Stimulated activated CD8-positive, alpha-beta memory T cell treated with anti-CD3 and anti-CD28 coated beads, Interleukin-2, amount 100 ng/mL, for 1 hour (primary cell): ENCODE measurements at places on chromosomes 1 and 21.

GRCh38 chr1:209057901-209058300 is 525.6 kb upstream of the CAMK1G start:
- DNase-seq, result no peak

- DNase-seq, result no peak
Observed at GRCh38 chr1:108075055-108075454, 110.1 kb upstream of the VAV3 start.

GRCh38 chr1:116436611-116436970 is 63.5 kb downstream of the ATP1A1 start:
- DNase-seq, result no peak

DNA sequence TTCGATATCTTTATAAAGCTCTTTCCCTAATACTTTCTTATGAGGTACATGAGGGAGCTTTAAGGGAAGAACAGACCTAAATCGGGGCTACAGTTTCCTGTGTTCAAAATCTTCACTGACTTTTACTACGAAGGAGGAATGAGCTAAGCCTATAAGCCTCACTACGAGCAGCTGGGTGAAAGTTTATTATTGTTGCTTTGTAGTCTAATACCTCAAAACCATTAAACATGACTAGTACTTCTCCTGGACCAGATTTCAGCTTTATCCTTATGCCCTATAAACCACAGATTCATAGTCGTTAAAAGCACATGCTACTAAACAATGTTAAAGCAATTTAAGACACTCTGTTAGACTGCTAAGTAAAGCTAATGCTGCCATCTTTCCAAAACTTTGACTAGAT is 30.2 kb downstream of the NDC1 start:
- no peak for DNase-seq

DNA sequence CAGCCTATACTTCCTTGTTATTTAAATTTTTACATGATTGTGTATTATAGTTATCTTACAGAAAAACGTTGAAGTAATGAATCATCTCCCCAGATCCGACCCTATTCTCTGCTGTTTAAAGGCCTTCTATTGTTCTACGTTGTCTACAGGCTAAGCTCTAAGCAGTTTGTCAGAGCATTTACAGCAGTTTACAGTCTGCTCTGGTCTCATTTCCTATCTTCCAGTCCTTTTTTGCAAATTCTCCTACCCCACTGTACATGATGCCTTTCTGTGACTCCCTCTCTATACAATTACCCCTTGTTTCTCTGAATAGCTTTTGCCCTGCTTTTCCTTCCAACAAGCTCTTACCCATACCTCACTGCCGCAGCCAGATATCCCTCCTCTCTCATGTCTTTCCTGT is 319.2 kb upstream of the FMN2 start:
- DNase-seq, result no peak

DNA sequence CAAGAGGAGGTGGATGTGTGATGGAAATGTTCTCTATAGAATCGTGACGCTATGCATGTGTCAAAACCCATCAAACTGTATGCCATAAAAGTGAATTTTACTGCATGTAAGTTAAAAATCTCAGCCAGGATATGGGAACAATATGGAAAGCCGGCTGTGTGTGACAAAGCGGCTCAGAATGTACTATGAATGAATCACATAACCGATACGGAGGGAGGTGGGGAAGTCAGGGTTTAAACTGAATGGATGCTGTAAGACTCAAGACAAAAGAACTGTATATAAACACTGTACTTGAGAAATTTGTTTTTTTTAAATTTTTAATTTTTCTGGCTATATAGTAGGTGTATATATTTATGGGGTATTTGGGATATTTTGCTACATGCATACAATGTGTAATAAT is 111.6 kb upstream of the PDE4B start:
- DNase-seq, result no peak

GRCh38 chr1:223355699-223356098 is 8.3 kb downstream of the SUSD4 start:
- DNase-seq, result no peak

DNA sequence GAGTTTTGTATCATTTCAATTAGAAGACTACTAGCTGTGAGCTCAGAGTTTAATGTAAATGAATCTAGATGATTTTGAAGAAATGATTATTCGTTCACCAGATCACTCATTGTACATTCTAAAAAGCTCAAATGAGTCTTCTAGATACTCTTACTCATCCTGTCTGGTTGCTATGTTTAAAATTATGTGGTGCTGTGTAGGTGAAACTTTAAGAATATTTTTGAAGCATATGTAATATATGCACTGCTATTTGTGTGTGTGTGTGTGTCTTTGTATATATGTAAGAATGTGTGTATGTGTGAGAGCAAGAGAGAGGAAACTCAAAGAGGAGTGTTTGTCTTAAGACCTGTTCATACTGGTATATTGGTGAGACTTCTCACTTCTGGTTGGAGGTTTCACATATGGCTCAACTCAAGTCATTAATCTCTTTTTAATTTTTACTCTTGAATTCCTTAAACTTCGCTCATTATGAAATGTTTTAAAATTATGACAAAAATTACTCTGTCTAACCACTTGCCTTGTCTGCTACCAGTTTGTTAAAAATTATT is 8.6 kb upstream of the C1orf105 start:
- DNase-seq, result no peak

DNA sequence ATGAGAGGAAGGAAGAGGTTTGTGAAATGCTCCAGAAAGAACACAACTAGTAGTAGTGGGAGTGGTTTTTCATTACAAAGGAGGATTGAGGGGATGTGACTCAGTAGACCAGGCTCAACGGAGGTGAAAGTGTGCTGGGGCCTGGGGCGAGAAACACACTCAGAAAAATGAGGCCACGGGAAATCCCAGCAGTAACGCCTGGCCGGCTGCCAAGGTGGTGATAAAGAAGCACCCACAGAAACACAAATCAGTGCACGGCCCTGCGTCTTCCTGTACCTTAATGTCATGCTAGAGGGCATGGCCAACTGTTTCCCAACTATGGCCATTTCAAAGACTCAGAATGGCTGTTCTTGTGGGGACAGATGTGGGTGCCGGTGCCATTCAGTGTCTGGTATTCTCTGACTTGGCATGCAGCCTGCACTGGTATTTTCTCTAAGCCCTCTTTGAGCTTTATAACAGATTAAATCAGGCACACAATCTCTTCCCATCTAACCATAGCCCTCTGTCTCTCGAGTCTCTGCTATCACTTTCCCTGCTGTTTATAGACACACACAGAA is 38.2 kb downstream of the URB2 start:
- DNase-seq, result peak; percentile 37

DNA sequence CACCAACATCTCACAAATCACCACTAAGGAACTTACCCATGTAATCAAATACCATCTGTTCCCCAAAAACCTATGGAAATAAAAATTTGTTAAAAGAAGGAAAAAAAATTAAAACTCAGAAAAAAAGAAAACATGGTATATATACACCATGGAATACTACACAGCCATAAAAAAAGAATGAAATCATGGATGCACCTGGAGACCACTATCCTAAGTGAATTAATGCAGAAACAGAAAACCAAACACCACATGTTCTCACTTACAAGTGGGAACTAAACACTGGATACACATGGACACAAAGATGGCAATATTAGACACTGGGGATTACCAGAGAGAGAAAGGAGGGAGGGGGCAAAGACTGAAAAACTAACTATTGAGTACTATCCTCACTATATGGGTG is 50.4 kb downstream of the ZSWIM5 start:
- no peak for DNase-seq

- DNase-seq, result no peak
Observed at GRCh38 chr21:42597487-42598158, 55.8 kb upstream of the PDE9A start.

DNA sequence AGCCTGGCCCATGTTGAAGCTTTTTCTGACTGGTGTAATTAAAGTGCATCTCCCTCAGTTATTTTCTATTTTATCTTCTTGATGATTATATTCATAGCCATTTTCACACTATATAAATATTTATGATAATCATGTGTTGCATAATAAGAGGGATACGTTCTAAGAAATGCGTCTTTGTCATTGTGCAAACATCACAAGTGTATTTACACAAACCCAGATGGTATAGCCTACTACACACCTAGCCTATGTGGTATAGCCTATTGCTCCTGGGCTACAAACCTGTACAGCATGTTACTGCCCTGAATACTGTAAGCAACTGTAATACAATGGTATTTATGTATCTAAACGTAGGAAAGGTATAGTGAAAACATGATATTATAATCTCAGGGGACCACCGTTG is 88.1 kb downstream of the BACH1 start:
- DNase-seq, result no peak

- no peak for DNase-seq
Observed at GRCh38 chr1:201346337-201346939, 31.0 kb downstream of the TNNT2 start.

DNA sequence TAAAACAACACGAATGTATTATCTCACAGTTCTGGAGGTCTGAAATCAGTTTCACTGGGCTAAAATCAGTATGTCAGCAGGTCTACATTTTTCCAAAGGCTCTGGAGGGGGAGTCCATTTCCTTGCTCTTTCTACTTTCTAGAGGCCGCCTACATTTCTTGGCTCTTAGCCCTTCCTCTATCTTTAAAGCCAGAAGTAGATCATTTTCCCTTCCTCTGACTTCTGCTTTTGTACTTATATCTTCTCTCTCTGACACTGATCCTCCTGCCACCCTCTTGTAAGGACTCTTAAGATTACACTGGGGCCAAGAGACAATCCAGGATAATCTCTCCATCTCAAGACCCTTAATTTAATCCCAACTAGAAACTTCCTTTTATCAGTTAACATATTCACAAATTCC is 41.4 kb downstream of the MSH4 start:
- no peak for DNase-seq

DNA sequence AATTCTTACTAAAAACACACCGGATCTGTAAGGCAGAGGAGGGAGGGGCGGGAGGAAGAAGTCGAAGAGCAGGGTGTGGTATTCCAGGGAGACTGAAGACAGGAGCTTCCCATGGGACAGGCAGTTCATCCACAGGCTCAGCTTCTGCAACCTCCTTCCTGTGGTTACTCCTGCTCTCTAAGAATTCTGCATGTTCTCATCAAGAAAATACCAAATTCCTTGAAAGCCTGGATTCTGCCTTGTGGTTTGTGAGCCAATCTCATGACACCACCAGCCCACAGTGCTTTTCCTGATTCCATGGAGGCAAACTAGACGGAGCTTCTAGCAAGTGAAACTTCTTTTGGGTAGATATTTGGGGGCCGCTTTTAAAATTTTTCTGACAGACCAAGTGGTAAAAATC is 1.1 kb upstream of the ST6GALNAC3 start:
- DNase-seq, result no peak

DNA sequence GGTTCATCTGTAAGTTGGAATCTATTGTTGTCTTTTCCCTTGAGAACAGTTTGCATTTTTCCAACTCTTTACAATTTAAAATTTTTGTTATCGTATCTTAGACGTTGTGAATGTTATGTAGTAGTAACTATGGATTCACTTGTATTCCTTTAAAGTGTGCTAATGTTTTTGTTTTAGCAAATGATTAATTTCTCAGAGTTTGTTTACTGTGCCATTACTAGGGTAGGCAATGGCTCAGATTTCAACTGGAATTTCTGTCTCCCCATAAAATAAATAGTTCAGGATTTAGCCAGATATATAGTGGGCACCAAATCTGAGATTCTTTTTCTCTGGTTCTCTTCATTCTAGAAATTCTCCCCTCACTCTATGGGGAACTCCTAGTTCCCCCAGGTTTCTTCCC is 896.5 kb downstream of the PLA2G4A start:
- DNase-seq, result no peak

DNA sequence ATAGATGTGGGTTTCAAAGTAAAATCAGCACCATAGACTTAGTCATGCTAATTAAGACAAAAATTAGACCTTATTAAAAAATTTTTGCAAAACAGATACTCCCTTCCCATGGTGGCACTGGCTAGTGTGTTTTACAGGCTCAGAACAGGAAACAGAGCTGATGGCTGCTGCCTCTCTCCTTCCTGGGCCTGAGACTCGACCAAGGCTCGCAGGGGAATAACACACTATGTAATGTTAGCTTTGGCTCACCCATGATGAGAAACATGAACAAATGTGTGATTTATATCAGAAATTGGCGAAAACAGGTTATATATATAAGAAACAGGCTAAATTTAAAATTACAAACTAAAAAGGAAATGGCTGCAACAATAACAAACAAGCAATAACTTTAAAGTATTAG is 50.7 kb downstream of the ERG start:
- DNase-seq, result no peak

- DNase-seq, result no peak
Observed at GRCh38 chr1:41864471-41865040, 54.2 kb downstream of the HIVEP3 start.

DNA sequence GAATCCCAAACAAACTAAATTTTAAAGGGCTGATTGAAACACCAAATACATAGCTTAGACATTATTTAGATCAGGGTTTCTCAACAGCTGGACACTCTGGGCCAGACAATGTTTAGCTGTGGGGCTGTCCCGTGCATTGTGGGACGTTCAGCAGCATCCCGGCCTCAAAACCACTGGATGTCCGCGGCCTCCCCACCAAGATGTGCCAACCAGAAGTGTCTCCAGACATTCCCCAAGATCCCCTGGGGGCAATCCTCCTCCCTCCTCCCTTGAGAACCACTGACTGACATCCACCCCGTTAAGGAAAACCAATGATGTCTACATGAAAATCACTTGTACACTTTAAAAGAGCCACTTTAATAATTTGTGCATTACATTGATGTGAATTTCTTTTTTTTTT is 38.4 kb downstream of the CLSTN1 start:
- DNase-seq, result no peak

- DNase-seq, result no peak
Observed at GRCh38 chr1:93656491-93656890, 25.1 kb downstream of the BCAR3 start.

- no peak for DNase-seq
Observed at GRCh38 chr21:46039891-46040660, 57.8 kb upstream of the COL6A2 start.

GRCh38 chr1:36510418-36510817 is 27.7 kb upstream of the CSF3R start:
- DNase-seq, result no peak

DNA sequence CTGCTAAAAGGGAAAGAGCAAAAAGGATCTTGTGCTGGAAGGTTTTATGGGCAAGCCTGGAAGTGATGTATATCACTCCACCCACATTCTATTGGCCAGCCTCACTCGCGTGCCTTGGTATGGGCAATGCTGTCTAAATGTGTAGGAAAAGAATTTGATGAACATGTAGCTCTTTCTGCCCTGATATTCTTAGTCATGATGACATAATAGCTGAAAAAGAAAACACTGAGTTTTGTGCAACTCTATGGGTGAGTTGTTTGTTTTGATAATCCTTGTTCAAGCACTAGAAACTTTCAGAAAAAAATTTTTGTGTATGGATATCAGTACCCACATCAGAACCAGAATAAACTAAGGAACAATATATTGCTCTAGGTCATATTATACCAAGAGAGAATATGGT is 231.5 kb upstream of the ST6GALNAC5 start:
- DNase-seq, result no peak
